ENCODE measurements at places on chromosomes 16 and 17. TPM values are rescaled to one million over a fixed set of nuclear protein-coding genes. Genes with fewer than 3 reads are reported as not detected.

GRCh38 chr17:63542942-63543821 is 7.1 kb upstream of the DCAF7 start:
- DNase-seq = no peak

The SLC5A10 gene
- total RNA-seq = 0.16 TPM

DNA sequence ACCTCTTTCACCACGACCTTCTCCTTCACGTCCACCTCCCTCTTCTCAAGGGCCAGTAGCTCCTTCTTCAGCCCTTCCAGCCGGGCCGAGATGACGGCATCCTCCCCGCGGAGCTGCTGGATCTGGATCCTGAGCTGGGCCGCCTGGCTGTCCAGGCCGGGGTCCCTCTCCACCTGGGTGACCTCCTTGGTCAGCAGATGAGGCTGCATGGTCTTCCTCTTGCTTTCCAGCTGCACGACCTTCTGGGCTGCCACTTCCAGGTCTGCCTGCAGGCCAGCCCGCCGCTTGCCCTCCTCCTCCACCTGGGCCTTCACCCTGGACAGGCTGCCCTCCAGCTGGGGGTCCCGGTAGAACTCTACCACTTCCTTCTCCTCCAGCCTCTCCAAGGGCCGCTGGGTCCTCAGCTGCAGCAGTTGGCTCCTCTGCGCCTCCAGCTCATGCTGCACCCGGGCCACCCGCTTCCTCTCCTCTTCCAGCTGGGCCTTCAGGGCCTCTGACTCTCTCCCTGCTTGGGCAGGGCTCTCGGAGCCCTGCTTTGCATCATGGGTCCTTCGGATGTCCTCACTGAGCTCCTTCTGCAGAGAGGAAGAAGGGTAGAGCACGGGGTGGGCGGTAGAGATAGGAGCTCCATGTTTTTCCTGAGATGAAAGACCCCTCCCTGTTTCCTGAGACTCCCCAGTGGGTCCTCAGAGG is 9.5 kb downstream of the CDK3 start:
- no peak for DNase-seq

The CSH2 gene
- total RNA-seq = not detected

The SLC25A39 gene
- total RNA-seq = 60.4 TPM

The SPHK1 gene
- 6.4 TPM for total RNA-seq

DNA sequence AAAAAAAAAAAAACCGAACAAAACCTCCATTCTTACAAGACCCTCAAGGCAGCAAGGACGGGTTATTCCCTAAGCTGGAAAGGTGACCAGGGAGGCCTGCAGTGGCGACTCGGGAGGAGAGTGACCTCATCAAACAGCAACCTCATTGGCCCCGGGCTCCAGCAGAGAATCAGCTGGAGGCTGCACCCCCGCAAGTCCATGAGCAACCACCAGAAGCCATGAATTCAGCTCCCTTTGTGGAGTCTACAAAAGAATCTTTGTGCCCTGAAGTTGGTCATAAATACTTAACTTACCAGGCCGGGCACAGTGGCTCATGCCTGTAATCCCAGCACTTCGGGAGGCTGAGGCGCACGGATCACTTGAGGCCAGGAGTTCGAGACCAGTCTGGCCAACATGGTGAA is 80.9 kb upstream of the CREBBP start:
- no peak for DNase-seq

- DNase-seq = no peak
Measured at GRCh38 chr16:28180655-28181460, 30.9 kb downstream of the XPO6 start.

The KCNH4 gene
- total RNA-seq = 0.15 TPM

All from right atrium auricular region (tissue), 2 donors.